ENCODE measurements at places on chromosomes 5 and 9. TPM values are rescaled to one million over a fixed set of nuclear protein-coding genes. Genes with fewer than 3 reads are reported as not detected.

GAPT gene
- not detected for total RNA-seq

TMEM232 gene
- total RNA-seq = 5.6 TPM

GPBP1 gene
- 82.1 TPM for total RNA-seq

IQGAP2 gene
- total RNA-seq = 7.9 TPM

FOXI1 gene
- total RNA-seq = not detected

PARP8 gene
- total RNA-seq = 24.6 TPM

CATSPER3 gene
- under 0.01 TPM for total RNA-seq

PRDM9 gene
- total RNA-seq = not detected

ACTBL2 gene
- total RNA-seq = under 0.01 TPM

CENPP gene
- total RNA-seq = 1.0 TPM
